ENCODE measurements at places on chromosomes 4 and X. TPM values are rescaled to one million over a fixed set of nuclear protein-coding genes. Genes with fewer than 3 reads are reported as not detected.

- DNase-seq: no peak
- H3K4me1 ChIP-seq: no peaks in the 10 kb centered on the region
- H3K4me3 ChIP-seq: no peak overlapping the region
- no peaks in the 10 kb centered on the region for H3K36me3 ChIP-seq
- no peaks in the 10 kb centered on the region for H3K27me3 ChIP-seq
- no peak overlapping the region for H3K27ac ChIP-seq
These were observed 83.7 kb downstream of the DHRSX start for GRCh38 chrX:2416851-2417604.

- no peaks in the 10 kb centered on the region for H3K36me3 ChIP-seq
- H3K27me3 ChIP-seq: no peaks in the 10 kb centered on the region
- no peak for DNase-seq
- H3K27ac ChIP-seq: no peak overlapping the region
- no peaks in the 10 kb centered on the region for H3K4me1 ChIP-seq
- H3K4me3 ChIP-seq: no peak overlapping the region
These were observed 5.5 kb downstream of the TCEAL9 start for GRCh38 chrX:103361798-103362197.

DNA sequence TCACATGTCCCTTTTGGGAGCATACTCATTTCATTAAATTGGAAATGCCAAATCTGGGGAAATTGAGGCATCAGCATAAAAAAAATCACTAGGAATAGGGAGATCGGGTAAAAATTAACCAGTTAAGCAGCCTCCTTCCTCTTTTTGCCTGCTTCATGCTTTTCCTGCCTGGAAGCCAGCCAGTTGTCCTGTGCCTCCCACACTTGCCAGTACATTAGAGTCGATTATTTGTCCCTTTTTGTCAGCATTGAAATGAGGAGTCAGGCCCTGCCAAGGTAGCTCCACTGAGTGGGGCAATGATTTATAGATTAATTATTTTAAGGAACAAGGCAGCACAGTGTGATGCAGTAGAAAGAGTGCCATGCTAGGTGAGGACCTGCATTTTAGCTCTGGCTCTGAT is 55.3 kb downstream of the SH2D1A start:
- H3K4me1 ChIP-seq: no peaks in the 10 kb centered on the region
- no peaks in the 10 kb centered on the region for H3K36me3 ChIP-seq
- DNase-seq: no peak
- no peaks in the 10 kb centered on the region for H3K27me3 ChIP-seq
- H3K4me3 ChIP-seq: no peak overlapping the region

DNA sequence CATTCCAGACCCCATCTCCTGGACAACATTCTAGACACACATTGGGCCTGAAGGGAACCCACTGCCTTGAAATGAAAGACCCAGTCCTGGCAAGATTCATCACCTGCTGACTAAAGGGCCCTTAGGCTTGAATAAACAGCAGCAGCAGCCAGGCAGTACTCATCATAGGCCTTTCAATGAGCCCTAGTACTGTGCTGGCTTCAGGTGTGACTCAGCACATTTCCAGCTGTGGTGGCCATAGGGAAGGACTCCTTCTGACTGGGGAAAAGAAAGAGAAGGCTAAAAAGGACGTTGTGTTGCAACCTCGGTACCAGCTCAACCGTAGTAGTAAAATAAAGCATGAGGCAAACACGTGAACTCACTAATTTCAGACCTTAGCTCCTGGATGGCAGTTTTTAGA is 344.0 kb downstream of the ACTRT1 start:
- no peaks in the 10 kb centered on the region for H3K4me1 ChIP-seq
- no peak overlapping the region for H3K4me3 ChIP-seq
- no peaks in the 10 kb centered on the region for H3K27me3 ChIP-seq
- no peaks in the 10 kb centered on the region for H3K36me3 ChIP-seq
- H3K27ac ChIP-seq: no peak overlapping the region

DNA sequence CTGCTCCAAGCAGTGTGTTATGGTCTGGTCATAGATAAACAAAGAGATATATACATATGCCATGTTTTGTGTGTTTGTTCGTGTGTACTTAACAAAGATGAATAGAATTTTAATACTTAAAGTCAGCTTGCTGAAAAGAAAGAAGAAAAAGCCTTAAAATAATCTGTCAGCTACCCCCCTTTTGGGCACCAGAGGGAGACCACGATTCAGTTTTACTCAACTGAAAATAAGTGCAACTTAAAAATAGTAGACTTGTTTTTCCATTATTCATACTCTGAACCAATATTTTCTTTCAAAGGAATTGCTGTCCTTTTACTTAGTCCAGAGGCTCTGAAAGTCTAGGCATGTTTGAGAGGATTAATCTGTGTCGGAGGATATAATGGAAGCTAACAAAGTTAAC is 181.7 kb upstream of the AGTR2 start:
- H3K27ac ChIP-seq: no peak overlapping the region
- H3K4me1 ChIP-seq: no peaks in the 10 kb centered on the region
- no peaks in the 10 kb centered on the region for H3K36me3 ChIP-seq
- no peaks in the 10 kb centered on the region for H3K27me3 ChIP-seq
- DNase-seq: no peak

GRCh38 chrX:15938072-15938471 is 83.5 kb upstream of the AP1S2 start:
- no peaks in the 10 kb centered on the region for H3K36me3 ChIP-seq
- no peaks in the 10 kb centered on the region for H3K27me3 ChIP-seq
- H3K4me3 ChIP-seq: no peak overlapping the region
- H3K27ac ChIP-seq: no peak overlapping the region

DNA sequence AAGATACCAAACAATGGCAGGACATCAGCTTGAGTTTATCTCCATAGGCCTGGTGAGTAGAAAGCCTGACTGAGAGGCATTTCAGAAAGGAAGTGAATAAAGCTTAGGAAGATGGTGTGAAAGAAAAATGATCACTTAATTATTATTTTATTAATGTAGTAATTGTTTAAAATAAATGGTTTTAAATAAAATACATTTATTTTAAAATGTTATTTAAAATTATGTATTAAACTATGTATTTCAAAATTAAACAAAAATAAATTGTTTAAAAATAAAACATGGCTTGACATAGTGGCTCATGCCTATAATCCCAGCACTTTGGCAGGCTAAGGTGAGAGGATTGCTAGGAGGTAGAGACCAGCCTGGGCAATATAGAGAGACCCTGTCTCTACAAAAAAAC is 145.8 kb downstream of the IL15 start:
- H3K4me3 ChIP-seq: no peak overlapping the region
- H3K27ac ChIP-seq: no peak overlapping the region
- no peaks in the 10 kb centered on the region for H3K27me3 ChIP-seq
- no peaks in the 10 kb centered on the region for H3K36me3 ChIP-seq

- H3K4me1 ChIP-seq: no peaks in the 10 kb centered on the region
- no peak for DNase-seq
- H3K4me3 ChIP-seq: no peak overlapping the region
- no peaks in the 10 kb centered on the region for H3K27me3 ChIP-seq
These were observed 25.2 kb downstream of the YTHDC1 start for GRCh38 chr4:68324519-68325262.

GRCh38 chr4:23135792-23136645 is 443.3 kb downstream of the GBA3 start:
- no peaks in the 10 kb centered on the region for H3K36me3 ChIP-seq
- no peaks in the 10 kb centered on the region for H3K4me1 ChIP-seq
- peak; percentile 2 for DNase-seq
- no peak overlapping the region for H3K4me3 ChIP-seq
- no peaks in the 10 kb centered on the region for H3K27me3 ChIP-seq
- no peak overlapping the region for H3K27ac ChIP-seq

DNA sequence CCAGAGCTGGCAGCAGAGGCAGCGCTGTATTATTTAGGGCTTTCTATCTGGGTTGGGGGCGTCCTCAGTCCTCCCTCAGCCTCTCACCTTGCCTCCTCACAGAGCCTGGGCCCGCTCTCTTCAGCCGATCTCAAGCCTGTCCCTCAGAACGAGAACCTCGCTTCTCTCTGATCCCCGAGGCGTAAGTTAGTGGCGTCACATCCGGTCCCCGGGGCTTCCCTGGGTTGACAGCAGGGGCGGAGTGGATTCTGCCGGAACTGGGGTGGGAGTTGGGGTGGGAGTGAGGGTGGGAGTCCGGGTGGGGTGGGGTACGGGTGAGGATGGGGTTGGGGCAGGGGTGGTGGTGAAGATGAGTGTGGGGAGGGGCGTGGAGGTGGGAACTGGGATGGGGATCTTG is at the start of gene MAGEA10:
Gene MAGEA10, minus strand, starts transcription at position 190 of the 397 bp plus-strand sequence. CDS start 2,957 bp downstream, outside the sequence.
- no peak within 1 kb of the TSS for H3K4me3 ChIP-seq
- DNase-seq: no peak
- no peaks in the 10 kb centered on the region for H3K27me3 ChIP-seq
- H3K4me1 ChIP-seq: no peaks in the 10 kb centered on the region

DNA sequence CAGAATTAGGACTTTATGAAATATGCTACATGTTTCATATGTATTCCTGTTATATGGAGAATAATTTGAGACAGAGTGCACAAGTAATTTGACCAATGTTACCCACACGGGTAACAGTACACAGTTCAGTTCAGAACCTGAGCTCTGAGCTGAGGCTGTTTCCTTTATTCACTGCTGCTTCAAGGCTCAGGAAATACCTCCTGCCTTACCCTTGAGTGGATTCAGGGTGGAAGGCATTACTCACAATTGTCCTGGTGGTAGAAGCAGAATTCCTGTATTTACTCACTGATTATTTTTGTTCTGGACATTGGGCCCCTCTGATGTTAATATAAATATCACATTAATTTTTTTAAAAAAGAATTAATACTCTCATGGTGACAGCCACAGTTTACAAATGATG is 73.5 kb upstream of the CAMK2D start:
- DNase-seq: no peak
- no peaks in the 10 kb centered on the region for H3K4me1 ChIP-seq
- H3K4me3 ChIP-seq: no peak overlapping the region
- H3K36me3 ChIP-seq: no peaks in the 10 kb centered on the region
- H3K27ac ChIP-seq: no peak overlapping the region

GRCh38 chr4:1003271-1004070 is 8.0 kb upstream of the FGFRL1 start:
- no peak overlapping the region for H3K4me3 ChIP-seq
- no peaks in the 10 kb centered on the region for H3K36me3 ChIP-seq
- H3K4me1 ChIP-seq: peaks cover 5% of the 10 kb centered on the region
- no peak for DNase-seq
- no peak overlapping the region for H3K27ac ChIP-seq

- H3K27ac ChIP-seq: no peak overlapping the region
- H3K4me1 ChIP-seq: no peaks in the 10 kb centered on the region
- H3K27me3 ChIP-seq: no peaks in the 10 kb centered on the region
- H3K36me3 ChIP-seq: no peaks in the 10 kb centered on the region
- DNase-seq: no peak
These were observed 264.5 kb downstream of the RCHY1 start for GRCh38 chr4:75249739-75250138.

DNA sequence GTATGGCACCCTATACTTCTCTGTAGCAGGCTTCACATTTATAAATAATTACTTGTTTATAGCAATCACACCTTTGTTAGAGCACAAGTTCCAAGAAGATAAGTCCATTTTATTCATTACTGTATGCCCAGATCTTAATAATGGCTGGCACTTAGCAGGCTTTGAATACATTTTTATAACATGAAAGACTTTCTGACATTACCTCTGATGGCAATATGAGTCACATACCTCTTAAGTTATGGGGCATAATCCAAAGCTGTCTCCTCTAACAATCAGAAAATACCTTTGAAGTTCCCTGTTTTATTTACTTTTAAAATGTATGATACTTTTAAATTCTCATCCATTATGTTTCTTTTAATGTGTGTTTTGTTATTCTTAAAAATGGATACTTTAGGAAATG is 12.2 kb downstream of the SCRG1 start:
- H3K36me3 ChIP-seq: no peaks in the 10 kb centered on the region
- no peak for DNase-seq
- H3K27me3 ChIP-seq: no peaks in the 10 kb centered on the region
- no peak overlapping the region for H3K27ac ChIP-seq
- H3K4me1 ChIP-seq: no peaks in the 10 kb centered on the region
- no peak overlapping the region for H3K4me3 ChIP-seq

- no peaks in the 10 kb centered on the region for H3K36me3 ChIP-seq
- no peak overlapping the region for H3K4me3 ChIP-seq
- no peak overlapping the region for H3K27ac ChIP-seq
- H3K4me1 ChIP-seq: no peaks in the 10 kb centered on the region
- DNase-seq: no peak
- no peaks in the 10 kb centered on the region for H3K27me3 ChIP-seq
These were observed 348.3 kb downstream of the ARHGAP24 start for GRCh38 chr4:85823295-85823694.

GRCh38 chr4:188409851-188410250 is 270.6 kb downstream of the TRIML1 start:
- H3K4me1 ChIP-seq: no peaks in the 10 kb centered on the region
- no peaks in the 10 kb centered on the region for H3K36me3 ChIP-seq
- no peak for DNase-seq
- no peak overlapping the region for H3K4me3 ChIP-seq
- no peak overlapping the region for H3K27ac ChIP-seq

DNA sequence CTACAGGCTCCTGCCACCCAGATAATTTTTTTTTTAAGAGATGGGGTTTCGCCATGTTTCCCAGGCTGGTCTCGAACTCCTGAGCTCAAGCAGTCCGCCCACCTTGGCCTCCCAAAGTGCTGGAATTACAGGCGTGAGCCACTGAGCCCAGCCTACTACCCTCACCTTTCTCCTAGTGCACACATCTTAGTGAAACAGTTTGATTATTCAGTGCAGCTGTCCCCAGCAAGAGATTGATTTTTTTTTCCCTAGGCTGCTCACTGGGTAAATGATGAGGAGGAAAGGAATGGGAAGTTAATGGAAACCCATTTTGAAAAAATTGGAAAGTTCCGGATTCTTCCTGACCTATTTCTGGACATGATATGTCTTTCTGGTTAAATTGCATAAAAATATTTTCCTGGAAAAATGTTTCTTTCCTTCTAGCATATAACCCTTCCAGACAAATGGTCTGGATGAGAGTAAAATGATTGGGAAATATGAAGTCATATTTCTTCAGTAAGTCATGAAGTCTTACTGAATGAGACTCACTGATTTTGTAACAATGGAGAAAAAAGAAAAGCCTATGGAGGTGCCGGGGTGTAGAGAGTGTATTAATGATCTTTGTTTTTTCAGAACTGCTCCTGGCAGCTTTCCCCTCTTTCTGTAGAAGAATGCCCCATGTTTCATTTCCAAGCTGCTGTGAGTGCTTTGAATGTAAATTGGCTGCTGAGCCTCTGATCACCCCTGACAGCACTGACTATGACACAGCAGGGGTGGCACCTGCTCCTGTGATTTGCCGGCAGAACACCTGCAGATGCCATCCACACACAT is 19.5 kb upstream of the ZNF41 start:
- H3K27ac ChIP-seq: no peak overlapping the region
- no peak for DNase-seq
- H3K27me3 ChIP-seq: no peaks in the 10 kb centered on the region
- H3K4me3 ChIP-seq: no peak overlapping the region
- no peaks in the 10 kb centered on the region for H3K4me1 ChIP-seq

GRCh38 chr4:56863441-56864139 is 42.1 kb upstream of the SPINK2 start:
- H3K4me1 ChIP-seq: no peaks in the 10 kb centered on the region
- no peak overlapping the region for H3K27ac ChIP-seq
- no peaks in the 10 kb centered on the region for H3K36me3 ChIP-seq
- H3K27me3 ChIP-seq: no peaks in the 10 kb centered on the region
- no peak for DNase-seq

TACR3 gene
- not detected for total RNA-seq

LRCH2 gene
- not detected for total RNA-seq

PAGE2 gene
- not detected for total RNA-seq

CYBB gene
- total RNA-seq: 8.1 TPM

EDA gene
- 4.0 TPM for total RNA-seq

RBBP7 gene
- 90.5 TPM for total RNA-seq

PNMA5 gene
- 0.28 TPM for total RNA-seq

GAGE2A gene
- total RNA-seq: not detected
